NCI-H1436 treated with DMSO at 0.1 percent for 48 hours (cell line): ENCODE measurements at places on chromosomes 11 and 22.
A peak's percentile ranks its signal among the peaks of the same experiment; 100 is the strongest.

GRCh38 chr11:117750357-117750756, 46.7 kb downstream of the DSCAML1 start:
- no peak for DNase-seq

DNA sequence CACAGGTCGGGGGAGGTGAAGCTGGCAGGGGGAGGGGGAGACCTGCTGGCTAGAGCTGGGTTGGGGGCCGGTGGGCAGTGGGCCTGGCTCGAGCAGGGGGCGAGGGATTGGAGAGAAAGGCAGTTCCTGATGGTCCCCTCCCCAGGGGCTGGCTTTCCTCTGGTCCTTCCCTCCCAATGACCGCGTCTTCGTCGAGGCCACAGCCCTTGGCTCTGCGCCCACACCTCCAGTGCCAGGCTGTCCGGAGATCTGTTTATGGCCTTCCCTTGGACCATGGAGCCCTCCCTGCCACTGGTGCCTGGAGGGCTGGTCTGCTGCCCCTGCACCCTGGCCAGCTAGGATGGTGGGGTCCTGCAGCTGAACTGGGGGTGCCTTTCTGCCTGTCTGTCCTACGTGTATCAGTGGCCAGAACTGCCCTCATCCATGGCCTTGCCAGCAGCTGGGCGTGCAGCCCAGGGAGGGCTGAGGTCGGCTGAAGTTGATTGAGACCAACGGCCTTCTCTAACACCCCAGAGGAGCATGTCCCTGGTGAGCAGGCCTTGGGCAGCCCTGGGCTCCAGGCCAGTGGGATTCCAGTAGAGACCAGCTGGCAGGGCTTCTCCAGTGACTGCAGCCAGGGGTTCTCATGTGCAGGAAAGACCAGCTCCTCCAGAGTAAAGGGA, 12.3 kb downstream of the TANGO2 start:
- DNase-seq: no peak

DNA sequence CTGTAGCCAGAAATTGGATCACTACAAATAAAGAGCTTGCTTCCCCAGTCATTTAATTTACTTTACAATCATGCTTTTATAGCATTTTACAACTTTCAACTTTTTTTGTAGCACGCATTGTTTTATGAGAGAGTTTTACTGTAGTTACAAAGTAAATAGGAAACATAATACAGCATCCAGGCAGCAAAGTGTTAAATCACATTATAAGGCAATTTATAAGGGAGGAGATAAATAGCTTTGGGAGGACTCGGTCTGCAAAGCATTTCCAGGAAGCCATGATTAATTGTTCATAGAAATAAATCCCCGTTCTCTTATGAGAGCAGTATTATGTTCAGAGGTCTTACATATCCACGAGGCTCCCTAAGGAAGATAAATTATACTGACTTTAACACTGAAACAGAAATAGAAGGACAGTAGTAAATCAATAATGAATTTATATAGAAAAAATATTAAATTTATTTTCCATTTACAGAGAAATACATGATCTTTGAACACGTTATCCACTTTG, 792.6 kb upstream of the RAG2 start:
- DNase-seq: no peak

DNA sequence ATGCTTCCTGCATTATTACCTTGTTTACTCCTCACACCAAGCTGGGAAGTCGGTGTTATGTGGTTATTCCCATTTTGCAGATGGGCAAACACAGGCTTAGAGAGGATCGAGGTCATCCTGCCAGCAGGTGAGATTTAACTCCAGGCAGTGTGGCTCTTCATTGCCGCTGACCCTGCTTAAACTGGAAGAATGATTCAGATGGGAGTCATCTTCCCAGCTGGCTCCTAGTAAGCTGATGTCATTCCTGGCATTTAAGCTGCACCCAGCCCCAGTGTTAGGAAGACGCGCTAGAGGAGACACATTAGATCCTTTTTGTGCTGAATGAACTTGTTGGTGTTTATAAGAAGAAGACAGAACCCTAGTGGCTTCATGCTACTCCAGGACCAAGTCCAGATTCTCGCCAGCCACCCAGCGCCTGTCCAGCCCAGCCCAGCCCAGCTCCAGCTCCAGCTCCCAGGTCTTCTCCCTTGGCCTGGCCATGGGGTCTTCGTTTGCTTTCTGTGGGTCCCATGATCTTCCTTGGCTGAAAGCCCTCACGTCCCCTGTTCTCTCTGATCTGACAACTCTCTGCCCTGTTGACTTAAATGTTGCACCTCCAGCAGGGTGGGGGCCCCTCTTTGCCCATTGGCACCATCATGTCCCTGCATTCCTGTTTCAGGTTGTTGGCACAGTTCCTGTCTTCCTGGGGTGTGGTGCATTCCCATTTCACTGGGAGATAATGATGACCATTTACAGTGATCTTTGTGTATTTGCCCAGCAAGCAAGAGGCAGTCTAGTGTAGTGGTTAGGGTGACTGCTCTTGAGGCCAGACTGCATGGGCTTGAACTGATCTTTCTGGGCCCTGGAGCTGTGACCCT, 13.6 kb downstream of the PARVB start:
- no peak for DNase-seq

- no peak for DNase-seq
These were observed 57.5 kb upstream of the TTLL12 start for GRCh38 chr22:43244402-43244801.

DNA sequence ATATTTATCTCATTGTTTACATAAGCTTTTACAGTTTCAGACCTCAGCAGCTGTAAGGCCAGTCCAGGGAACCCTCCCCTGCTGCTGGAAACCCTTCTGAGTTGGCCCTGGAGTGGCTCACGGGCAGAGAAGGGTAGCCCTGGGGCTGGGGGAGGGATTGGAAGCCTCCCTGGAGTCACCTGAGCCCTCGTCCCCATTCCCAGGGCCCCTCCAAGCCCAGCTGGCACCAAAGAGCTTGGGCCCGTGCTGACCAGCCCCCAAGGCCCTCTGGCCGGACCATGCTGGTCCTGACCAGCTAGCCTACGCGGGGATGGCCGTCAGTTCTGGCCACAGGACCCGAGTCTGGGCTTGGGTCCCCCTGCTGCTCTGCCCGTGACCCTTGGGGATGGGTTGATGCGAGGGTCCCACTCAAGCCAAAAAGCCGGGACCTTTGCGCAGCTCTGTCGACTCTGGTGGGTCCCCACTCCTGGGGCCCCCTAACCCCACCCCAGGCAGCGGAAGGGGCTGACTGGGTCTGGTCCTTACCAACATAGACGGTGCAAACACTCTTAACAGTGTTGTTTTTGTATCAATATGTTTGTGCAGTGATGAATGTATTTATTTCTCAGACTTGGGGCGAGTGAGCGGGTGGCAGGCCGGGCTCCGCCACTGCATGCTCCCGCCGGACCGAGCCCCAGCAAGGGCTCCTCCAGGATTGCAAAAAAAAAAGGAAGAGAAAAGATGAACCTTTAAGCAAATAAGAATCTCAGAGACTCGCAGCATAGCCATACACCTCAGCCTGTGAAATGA, 17.5 kb upstream of the TMEM191C start:
- no peak for DNase-seq

GRCh38 chr22:30830907-30831306, 136.2 kb downstream of the OSBP2 start:
- DNase-seq: no peak

- no peak for DNase-seq
These were observed 16.8 kb downstream of the SLC22A25 start for GRCh38 chr11:63226488-63227114.

DNA sequence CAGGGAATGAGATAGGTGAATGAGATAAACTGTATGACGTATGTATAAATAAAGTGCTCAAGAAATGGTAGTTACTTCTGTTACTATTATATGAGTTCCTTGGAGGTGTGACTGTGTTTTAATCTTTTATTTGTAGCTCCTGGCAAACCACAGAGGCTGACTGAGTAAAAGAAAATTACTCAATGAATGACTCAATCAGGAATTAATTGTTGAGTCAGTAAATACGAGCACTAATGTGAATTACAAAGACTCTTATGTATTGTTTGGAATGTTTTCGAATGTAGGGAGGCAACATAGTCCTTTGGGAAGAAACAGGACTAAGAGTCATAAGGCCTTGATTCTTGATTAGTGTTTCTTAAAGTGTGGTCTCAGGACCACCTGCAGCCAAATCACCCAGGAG, 51.1 kb upstream of the BLID start:
- no peak for DNase-seq

DNA sequence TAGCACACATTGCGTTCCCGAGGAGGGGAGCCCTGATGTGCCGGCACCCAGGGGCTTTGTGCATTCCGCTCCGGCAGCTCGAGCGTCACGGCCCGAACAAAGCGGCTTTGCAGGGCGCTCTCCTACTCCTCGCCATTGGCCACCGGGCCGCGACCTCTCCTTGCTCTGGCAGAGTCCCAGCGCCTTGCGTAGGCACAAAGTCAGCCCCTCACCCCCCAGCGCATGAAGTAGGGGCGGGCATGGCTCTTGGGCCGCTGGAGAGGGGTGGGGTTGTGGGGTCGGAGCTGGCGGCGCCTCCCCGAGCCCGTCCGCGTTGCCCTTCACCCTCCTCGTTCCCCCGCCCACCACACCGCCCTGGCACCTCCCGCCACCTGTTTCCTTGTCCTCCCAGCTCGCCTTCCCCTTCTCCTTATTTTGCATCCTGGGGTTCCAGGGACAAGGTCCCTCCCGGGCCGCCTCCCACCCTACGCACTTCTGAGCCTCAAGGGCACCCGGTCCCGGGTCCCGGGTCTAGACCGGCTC, 753 bp upstream of the PPARA start:
- no peak for DNase-seq

DNA sequence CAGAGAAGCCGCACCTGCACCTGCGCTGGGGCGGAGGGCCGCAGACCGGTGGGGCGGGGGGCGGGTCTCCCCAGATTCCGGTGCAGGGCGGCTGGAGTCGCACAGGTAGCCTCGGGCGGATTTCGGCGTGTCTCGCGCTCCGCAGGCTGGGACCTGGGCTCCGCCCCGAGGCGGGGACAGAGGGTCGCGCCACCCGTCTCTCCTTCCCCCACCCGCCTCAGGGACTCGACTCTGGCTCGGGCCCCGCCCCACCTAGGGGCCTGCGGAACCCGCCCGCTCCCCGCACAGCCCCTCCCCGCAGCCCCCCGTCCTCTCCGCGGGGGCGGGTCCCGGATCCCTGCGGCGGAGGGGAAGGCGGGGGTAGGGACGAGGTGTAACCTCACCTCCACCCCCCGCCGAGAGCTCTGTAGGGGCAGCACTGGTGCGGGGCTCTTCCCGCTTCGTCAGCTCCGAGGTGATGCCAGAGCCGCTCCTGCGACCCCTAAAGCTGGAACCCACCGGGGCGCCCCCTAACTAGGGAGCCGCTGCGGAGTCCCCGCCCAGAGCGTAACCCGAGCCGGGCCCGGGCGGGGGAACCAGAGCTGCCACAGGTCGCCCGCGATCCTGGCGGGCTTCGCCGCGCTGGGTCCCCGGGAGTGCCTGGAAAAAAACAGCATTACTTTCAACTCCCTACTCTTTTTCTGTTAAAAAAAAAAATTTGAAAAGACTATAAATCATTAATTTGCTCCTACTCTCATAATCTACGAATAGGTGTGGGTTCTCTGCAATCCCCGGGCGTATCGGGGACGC, at the start of gene SLC29A2:
SLC29A2 (minus strand) TSS at position 134 of the 789 bp plus-strand sequence. CDS start 169 bp downstream, outside the sequence.
- DNase-seq: peak; percentile 57

- no peak for DNase-seq
These were observed 150.3 kb downstream of the LRRC4C start for GRCh38 chr11:41309111-41309522.

DNA sequence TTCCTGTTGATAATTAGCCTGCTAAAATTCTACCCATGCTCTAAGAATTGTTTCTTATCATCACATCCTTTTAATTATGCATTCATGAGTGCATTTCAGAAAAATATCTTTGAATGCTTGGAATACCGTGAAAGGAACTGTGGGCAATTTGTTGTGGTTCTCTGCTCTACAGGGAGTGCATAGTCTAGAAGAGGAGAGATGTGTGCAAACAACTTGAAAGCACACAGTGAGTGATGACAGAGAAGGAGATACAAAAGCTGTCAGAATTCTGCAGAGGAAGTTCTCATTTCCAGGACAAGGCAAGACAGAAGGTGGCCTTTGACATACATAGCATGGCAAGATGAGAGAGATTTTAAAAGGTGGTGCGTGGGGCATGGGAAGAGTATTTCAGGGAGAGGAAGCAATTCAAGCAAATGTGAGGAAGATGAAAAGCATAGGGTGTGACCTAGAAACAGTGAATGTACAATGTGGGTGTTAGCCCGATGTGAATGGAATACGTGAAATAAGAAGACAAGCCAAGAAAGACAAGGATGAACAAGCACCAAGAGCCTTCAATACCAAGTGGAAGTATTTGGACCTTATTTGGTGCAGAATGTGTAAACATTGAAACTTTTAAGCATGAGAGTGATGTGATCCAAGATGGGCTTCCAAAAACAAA, 5.0 kb downstream of the MMP8 start:
- no peak for DNase-seq

GRCh38 chr22:24118689-24119384, 62.5 kb upstream of the SUSD2 start:
- no peak for DNase-seq

DNA sequence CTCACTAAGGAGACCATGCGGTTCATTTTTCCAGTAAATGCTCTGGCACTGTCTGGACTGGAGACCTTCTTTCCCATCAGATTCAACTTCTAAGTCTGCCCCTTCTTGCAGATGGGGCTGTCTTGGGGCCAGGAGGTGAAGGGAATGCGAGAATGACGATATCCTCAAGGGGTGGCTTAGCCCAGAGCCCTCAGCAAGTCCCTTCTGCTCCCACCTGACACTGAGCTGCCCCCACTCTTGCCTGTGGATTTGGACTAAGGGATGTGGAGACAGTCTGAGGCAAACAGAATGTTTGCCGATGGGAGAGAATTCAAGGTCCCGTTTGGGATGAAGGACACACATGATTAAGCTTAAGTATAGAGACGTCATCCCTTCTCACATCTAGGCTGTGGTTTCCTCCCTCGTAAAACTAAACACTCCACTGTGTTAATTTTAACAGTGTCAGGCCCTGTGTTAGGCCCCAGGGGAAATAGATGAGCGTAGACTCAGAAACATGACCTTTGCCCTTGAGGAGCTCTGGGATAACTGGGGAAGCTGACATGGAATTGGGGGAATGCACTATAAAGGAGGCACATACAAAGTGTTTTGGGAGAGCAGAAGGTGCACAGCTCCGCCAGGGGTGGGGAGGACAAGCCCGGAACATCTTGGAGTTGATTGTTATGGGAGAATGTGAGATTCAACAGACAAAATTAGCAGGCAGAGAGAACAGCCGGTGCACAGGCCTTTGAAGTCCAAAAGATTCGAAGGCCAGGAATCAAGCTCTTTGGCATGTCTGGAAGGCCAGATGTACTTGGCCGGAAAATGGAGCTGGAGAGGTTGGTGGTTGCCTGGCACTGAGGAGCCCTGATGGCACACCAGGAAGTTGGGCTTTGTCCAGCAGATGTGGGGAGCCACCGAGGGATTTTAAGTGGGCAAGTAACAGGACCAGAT, 71.6 kb downstream of the ST3GAL4 start:
- DNase-seq: no peak

- DNase-seq: no peak
These were observed 14.2 kb downstream of the PDE3B start for GRCh38 chr11:14657841-14658240.
